ENCODE measurements at places on chromosomes 2 and 18.

DNA sequence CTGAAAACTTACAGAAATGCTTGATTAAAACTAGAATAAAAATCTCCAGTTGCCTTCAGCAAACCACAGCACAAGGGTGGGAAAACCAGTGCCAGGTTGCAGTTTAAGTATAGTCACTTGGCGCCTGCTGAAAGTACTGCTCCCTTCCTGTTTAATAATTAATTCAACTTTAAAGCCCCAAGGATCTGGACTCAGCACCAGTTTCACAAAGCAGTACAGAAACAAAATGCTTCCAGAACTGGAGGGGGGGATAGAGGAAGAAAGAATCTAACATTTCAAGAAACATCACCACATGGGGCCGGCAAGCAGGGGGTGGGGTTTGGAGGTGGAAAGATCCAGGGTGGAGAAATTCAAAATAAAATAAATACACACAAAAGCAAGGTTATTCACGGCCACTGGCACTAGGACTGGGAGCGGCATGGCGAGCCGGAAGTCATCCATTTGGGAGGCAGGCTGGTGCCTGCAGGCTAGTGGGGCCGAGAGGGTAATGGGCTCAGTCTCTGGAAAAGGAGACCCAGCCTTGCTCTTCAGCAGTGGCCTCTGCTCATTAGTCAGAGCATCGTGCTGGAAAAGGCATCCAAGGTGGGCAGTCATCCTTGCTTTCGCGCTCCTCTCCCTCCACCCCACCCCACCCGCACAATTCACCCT is 85.8 kb downstream of the POU3F3 start:
- no peak for DNase-seq

DNA sequence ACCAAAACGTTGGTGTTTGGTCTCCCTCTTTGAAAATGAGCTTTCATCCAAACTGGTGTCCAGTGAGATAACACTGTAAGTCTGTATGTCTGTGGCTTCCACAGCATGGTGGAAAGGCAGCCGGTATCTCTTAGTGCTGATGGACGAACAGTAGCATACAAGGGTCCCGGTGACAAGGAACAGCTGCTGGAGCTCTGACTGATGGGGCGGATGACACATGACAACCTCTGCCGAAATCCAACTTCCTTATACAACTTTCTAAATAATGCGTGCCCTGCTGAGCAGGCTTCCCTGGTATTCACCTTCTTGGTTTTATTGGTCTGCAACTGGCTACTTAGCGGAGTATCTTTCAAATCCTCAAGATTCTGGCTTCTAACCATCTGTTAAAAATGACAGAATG is 216.2 kb downstream of the SRBD1 start:
- no peak for DNase-seq

DNA sequence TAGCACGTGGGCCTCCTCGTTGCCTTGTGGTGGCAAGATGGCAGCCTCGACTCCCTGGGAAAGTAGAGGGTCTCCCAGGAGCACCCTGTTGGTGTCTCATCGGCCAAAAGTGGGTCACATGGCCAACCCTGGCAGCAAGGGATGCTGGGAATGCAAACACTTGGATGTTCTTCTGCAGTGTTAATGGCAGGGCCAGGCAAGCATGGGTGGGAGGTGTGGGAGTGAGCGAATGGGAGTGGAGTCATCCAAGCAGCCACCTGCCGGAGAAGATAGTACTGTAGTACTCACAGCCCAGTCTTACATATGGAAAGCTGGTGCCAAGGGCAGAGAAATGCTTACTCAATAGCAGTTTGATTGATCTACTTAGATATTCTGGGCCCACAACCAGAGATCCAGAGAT is 122.2 kb downstream of the INHBB start:
- DNase-seq, result no peak

- no peak for DNase-seq
Observed at GRCh38 chr2:44547718-44548117, 186.0 kb downstream of the CAMKMT start.

DNA sequence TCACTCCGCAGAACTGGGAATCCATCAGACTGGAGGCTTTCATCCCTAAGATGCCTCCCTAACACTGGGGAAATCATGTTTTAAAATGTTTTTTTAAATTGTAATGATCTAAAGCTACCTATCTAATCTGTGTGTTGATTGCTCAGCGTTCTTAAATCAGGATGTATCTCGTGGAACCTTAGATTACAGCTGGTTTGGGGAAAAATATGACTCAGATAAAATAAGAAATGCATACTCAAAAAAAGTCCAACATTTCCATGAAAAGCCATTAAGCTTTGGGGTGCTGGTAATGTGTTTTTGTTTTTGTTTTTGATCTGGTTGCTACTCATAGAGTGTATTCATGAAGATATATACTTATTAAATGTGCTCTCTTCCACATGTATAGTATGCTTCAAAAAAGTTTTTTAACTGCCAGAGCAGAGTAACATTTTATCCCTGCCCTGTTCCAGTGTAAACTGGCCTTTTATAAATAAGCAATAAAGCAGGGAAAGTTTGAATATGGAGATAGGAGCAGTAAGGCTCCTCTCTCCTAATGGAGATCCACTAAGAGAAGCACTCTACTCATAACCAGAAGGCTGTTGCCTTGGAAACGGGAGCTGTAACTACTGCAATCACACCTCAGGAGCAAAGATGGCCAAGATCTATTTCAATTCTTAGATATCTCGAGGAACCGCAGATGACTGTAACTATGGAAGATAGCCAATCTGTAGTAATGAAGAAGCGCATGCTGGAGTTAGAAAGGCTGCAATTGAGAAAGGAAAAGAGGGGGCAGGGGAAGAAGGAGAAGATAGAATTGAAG is 41.6 kb downstream of the ANKRD44 start:
- DNase-seq, result no peak

DNA sequence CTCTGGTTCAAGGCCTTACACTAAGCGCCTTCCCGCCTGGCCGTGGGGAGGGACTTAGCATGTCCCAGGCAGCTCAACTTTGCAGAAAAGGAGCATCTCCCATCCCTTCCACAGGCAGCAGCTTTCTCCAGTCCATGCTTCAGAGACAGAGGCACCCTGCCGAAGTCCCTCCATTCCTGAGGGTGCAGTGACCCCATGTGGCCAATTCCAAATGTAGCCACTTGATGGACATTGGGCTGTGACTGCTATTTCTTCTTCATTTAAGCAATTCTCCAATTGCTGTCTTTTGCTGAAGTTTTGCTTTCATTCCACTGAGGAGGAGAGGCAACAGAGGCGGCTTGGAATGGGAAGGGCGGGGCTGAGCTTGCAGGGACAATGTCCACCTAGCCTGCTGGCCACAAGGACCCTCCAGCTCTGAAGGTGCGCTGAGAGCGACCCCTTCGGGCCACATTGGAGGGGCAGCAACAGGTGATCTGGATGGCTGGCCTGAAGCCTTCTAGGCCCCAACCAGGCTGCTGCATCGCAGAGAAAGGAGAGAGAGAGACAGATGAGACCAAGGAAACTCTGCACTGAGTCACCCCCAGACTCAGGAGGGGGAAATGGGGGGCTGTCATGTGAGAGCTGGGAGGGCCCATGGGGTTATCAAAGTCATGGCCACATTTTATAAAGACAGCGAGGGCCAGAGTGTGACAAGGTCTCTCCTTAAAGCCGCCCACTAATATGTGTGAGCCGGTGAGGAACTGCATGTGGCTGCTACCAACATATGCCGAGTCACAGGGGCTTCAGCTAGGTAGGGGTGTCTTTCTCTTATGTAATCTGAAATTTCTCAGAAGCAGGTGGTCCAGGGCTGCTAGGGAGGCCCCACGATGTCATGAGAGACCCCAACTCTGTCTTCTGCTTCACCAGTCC is 61.3 kb downstream of the LONRF2 start:
- no peak for DNase-seq

GRCh38 chr18:60826346-60826745 is 453.8 kb upstream of the MC4R start:
- DNase-seq, result no peak

GRCh38 chr2:131641414-131642206 is 113.9 kb downstream of the CCDC74A start:
- no peak for DNase-seq

DNA sequence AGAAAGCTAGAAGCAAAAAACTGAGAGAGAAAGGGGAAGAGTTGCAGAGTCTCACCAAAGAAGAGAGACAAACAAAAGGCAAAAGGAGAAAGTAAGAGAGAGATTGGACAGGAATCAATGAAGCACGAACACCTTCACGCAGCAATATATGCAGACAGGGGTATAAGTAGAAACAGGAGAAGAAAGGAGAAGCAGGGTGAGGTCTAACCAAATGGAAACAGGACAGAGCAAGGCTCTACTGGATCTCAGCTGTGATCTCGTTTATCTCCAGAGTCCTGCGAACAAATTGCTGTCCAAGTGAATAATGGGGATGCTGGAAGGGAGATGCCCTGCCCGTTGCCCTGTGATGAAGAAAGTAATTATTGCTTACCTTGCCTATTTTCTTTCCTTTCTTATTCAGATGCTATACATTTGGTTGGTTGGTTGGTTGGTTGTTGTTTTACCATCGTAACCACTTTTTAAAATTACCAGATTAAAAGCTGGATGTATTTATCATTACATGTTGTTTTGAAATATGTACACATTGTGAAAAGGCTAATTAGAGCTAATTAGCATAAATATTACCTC is 34.0 kb downstream of the SP100 start:
- no peak for DNase-seq

GRCh38 chr2:36528766-36529392 is 69.1 kb downstream of the FEZ2 start:
- no peak for DNase-seq

DNA sequence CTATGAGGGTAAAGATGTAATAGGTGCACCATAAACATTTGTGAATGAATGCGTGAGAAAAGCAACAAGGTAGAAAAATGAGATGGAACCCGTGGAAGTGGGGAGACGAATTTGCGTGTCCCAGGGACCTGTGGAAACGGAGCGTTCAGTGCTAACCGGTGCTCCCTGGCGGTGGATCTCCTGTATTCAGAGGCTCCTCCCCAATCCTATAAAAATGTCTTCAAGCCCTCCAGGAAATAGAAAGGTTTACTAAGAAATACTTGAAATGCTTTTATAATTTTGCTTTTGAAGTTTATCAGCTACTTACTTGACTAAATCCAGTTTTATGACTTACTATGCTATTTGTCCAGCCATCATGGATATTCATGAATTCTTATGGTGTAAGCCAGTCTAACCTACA is 62.8 kb upstream of the RBM44 start:
- DNase-seq, result no peak

DNA sequence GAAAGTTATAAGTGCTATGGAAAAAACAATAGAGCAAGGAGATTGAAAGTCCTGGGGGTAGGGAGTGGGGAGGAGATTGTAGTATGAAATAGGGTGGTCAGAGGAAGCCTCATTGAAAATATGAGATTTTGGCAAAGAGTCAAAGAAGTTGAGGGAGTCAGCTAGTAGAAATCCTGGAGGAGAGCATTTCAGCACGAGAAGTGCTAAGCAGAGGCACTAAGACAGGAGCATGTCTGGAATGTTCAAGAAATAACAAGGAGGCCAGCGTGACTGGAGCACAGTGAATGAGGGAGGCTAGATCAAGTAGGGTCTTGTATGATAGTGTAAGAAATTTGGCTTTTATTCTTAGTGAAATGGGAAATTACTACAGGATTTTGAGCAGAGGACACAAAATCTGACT is 2.1 kb upstream of the TSPYL6 start:
- DNase-seq, result no peak

DNA sequence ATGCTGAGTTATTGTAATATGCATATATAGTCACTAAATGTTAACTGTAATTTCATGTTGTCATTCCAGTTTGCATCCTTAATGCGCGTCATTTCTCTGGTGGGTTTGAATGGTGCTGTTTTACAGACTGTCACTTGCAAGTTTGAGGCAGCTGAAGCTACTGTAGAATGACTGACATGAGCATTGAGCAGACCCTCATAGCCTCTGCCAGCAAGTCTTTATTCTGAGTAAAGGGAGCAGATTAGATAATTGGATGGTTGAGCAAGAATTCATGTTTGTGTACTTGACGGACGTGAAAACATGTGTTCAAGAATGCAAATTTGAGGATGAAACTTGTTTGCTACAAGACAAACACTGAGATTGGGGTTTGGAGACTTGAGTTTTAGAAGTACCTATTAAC is 854.8 kb upstream of the KLHL29 start:
- DNase-seq, result no peak

DNA sequence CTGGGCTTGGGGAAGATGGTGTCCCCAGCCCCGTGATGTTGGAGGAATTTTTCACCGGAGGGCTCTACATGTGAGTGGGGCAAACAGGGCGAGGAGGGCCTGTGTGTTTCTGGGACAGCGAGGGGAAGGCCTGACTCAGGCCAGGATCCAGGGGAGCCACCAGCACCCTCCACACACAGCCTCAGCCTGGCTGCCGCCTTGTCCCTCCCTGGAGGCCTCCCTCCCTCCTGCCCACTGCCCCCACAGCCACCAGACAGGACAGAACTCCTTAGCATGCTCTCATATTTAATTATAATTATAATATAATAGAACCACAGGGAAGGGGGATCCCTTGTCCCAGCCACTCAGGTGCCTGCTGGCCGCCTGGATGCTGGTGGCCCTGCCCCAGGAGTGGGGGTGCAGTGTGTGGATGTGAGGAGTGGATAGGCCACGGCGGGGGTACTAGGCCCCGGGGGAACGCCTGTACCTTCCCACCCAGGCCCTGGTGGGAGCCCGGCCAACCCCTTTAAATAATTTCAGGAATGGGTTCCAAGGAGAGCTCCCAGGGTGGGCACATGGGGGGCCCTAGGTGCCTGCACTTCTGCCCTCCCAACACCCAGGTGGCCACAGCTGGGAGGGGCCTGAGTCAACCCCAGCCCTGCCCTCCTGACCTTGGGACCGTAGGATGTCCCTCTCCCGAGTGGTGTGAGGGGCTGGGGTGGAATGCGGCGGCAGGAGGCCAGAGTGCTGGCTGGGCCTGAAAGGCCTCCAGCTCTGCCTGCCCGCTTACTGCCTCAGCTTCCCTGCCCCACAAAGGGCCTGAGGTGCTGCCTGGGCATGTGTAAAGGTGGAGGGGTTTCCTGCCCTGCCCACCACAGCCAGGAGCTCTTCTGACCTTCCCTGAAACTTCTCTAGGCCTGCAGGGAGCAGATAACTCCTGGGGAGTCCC is 8.8 kb downstream of the PDCD1 start:
- no peak for DNase-seq

- no peak for DNase-seq
Observed at GRCh38 chr2:50782543-50782942, 249.4 kb downstream of the NRXN1 start.

- DNase-seq, result no peak
Observed at GRCh38 chr2:188623995-188624643, 332.4 kb downstream of the GULP1 start.

DNA sequence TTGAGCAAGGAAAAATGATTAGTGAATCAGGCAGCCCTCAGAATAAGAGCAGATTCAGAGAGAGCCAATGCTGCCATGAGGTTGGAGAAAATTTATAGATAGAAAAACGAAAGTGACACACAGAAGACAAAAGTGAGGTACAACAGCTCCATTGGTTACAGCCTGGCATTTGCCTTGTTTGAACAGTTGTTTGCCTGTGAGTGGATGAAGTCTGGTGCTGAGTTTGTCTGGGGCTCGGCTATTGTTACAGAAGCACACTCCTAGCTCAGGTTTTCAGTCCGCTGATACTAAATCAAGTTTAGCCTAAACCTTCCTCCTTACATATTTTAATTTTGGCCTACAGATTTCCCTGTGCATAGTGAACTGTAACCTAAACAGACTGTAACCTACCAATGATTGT is 387.8 kb upstream of the RAB12 start:
- no peak for DNase-seq

- no peak for DNase-seq
Observed at GRCh38 chr2:15701341-15701907, 109.8 kb downstream of the DDX1 start.
